ENCODE measurements at places on chromosomes 5 and 9. TPM values are rescaled to one million over a fixed set of nuclear protein-coding genes. Genes with fewer than 3 reads are reported as not detected.

The IL17B gene
- polyA plus RNA-seq = 1.2 TPM

GRCh38 chr5:83025690-83026478 is 51.3 kb downstream of the TMEM167A start:
- H3K4me1 ChIP-seq = no peaks in the 10 kb centered on the region
- no peaks in the 10 kb centered on the region for H3K36me3 ChIP-seq
- H3K27ac ChIP-seq = no peak overlapping the region
- no peak overlapping the region for H3K4me3 ChIP-seq
- H3K27me3 ChIP-seq = no peaks in the 10 kb centered on the region

- no peaks in the 10 kb centered on the region for H3K27me3 ChIP-seq
- DNase-seq = no peak
- no peaks in the 10 kb centered on the region for H3K4me1 ChIP-seq
- H3K4me3 ChIP-seq = no peak overlapping the region
- no peak overlapping the region for H3K27ac ChIP-seq
Measured at GRCh38 chr9:99787556-99787955, 34.1 kb upstream of the NR4A3 start.

GRCh38 chr9:112955550-112955949 is 56.4 kb downstream of the ZNF883 start:
- H3K27ac ChIP-seq = no peak overlapping the region
- no peak overlapping the region for H3K4me3 ChIP-seq
- H3K4me1 ChIP-seq = no peaks in the 10 kb centered on the region
- H3K36me3 ChIP-seq = no peaks in the 10 kb centered on the region
- H3K27me3 ChIP-seq = no peaks in the 10 kb centered on the region

DNA sequence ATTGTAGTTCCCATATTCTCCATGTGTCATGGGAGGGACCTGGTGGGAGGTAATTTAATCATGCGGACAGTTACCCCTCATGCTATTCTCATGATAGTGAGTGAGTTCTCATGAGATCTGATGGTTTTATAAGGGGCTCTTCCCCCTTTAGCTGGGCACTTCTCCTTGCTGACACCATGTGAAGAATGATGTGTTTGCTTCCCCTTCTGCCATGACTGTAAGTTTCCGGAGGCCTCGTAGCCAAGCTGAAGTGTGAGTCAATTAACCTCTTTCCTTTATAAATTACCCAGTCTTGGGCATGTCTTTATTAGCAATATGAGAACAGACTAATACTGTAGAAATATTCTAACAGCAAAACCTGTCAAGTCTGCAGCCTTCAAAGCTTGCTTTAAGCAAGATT is 293.2 kb downstream of the CTNND2 start:
- no peaks in the 10 kb centered on the region for H3K4me1 ChIP-seq
- no peaks in the 10 kb centered on the region for H3K36me3 ChIP-seq
- H3K27me3 ChIP-seq = no peaks in the 10 kb centered on the region
- no peak overlapping the region for H3K4me3 ChIP-seq

Measured in thymus (tissue), 14 donors.